Osteoblast (primary cell): ENCODE measurements at places on chromosomes 7 and 10. TPM values are rescaled to one million over a fixed set of nuclear protein-coding genes. Genes with fewer than 3 reads are reported as not detected.
A peak's percentile ranks its signal among the peaks of the same experiment; 100 is the strongest.

- no peak overlapping the region for H3K4me3 ChIP-seq
- no peaks in the 10 kb centered on the region for H3K36me3 ChIP-seq
- H3K27me3 ChIP-seq = peaks cover 40% of the 10 kb centered on the region
- no peak for DNase-seq
- H3K27ac ChIP-seq = no peak overlapping the region
Measured at GRCh38 chr10:48294431-48294830, 12.0 kb upstream of the MAPK8 start.

DNA sequence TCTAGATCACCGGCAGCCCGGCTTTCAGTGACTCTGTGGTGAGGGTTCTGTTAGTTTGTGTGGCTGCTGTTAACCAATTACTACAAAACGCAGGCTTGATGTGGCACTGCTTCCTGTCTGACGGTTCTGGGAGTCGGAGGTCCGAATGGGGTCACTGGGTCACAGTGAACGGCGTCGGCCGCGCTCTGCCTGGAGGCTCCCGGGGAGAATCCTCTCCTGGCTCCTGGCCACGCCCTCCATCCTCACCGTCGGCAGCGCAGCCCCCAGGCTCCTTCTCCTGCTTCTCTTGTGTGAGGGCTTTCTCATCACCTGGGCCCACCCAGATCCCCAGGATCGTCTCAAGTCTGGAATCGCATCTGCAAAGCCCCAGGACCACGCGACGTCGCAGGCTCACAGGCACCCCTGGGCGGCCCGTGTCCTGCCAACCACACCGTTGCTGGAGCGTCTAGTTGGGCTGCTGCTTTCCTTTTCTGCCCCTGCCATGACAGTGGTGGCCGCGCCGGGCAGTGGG is 31.8 kb upstream of the NKX6-2 start:
- H3K27ac ChIP-seq = no peak overlapping the region
- no peaks in the 10 kb centered on the region for H3K36me3 ChIP-seq
- peaks cover 5% of the 10 kb centered on the region for H3K27me3 ChIP-seq
- H3K4me1 ChIP-seq = no peaks in the 10 kb centered on the region
- no peak overlapping the region for H3K4me3 ChIP-seq
- no peak for DNase-seq

Gene ZNF488
- total RNA-seq = under 0.01 and 0.29 TPM in 2 replicates

Gene NPSR1
- not detected in 2 replicates for total RNA-seq

Gene NRG3
- not detected in 2 replicates for total RNA-seq

- no peak for DNase-seq
- no peak overlapping the region for H3K4me3 ChIP-seq
- H3K4me1 ChIP-seq = no peaks in the 10 kb centered on the region
- no peaks in the 10 kb centered on the region for H3K36me3 ChIP-seq
Measured at GRCh38 chr7:123241809-123242208, 42.0 kb upstream of the SLC13A1 start.

- H3K4me1 ChIP-seq = peaks cover 20% of the 10 kb centered on the region
- no peak overlapping the region for H3K27ac ChIP-seq
- H3K4me3 ChIP-seq = peak overlapping the region; percentile 4
- DNase-seq = no peak
Measured at GRCh38 chr10:73083221-73083620, 13.4 kb downstream of the P4HA1 start.

GRCh38 chr7:101614939-101615302 is 14.2 kb downstream of the MYL10 start:
- peaks cover 11% of the 10 kb centered on the region for H3K4me1 ChIP-seq
- H3K4me3 ChIP-seq = no peak overlapping the region
- H3K36me3 ChIP-seq = no peaks in the 10 kb centered on the region
- DNase-seq = peak; percentile 97

DNA sequence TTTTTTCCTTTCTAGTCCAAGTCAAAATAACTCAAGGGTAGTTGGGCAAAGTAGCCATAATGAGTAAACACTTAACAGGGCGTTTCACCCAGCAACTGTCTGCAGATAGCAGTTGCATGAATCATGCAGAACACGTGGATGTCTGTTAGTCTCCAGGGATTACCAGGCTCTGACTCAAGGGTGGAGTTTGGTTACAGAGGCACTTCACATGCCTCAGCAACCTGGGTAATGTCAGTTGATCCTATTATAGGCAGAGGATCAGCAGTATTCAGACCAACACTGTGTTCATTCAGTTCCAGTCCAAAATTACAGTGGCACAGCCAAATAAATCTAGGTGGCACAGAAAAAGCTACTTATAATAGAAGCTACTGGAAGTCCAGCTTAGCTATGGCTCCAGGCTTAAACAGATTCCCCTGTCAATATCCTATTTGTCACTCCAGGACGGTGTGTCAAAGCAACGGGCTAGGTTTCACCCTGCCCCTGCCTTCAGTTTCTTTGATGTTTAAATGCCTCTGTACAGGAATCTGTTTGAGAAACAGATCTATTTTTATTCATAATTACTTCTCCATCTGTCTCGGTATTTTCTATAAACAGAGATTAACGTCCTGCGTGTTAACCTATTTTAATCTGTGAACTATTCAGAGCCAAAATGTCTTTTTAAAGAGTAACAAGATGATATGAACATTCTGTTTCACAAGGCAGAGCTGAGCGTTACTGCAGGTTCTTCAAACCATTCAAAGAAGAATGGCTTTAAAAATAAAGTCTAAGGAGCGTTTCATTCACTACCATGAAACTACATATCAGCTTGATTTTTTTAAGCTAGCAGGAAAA is 162.6 kb upstream of the AKR1E2 start:
- no peaks in the 10 kb centered on the region for H3K27me3 ChIP-seq
- H3K27ac ChIP-seq = peak overlapping the region; percentile 96
- peak overlapping the region; percentile 14 for H3K4me3 ChIP-seq
- H3K36me3 ChIP-seq = no peaks in the 10 kb centered on the region

DNA sequence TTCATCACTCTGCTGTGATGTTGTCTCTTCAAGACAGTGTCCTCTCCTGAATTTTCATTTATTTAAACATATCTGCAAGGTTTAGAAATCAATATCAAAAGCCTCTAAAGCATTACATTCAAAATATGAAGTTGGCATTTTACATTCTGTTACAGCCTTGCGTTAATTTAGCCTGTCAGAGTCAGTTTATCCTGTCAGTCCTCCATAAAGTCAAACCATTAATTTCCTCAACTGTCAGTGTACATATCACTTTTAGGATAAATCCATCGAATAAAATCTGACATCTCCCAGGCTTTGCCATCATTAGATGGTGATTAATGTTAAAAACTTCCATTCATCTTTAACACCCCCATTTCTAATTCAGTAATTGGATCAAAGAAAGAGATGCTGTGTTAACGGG is 77.0 kb downstream of the NPY start:
- no peaks in the 10 kb centered on the region for H3K36me3 ChIP-seq
- no peaks in the 10 kb centered on the region for H3K4me1 ChIP-seq
- H3K4me3 ChIP-seq = no peak overlapping the region
- no peak for DNase-seq

DNA sequence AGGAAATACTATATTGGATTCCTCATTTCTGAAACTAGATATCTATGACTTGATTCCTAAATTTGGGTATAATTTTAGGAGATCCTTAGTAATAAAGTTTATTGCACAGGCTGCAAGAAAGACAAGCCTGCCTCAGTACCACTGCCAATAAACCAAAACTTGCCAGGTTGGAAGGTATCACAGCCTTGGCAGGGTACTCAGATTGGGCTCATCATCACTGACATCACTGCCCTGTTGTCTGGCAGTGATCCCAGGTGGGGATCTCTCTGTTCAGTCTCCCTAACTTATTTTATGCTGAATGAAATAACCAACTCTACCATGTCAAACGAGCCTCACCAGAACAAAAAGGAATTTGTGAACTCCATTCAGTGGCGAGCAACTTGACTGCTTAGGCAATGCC is 18.8 kb downstream of the FIGNL1 start:
- no peak for DNase-seq
- peaks cover 14% of the 10 kb centered on the region for H3K4me1 ChIP-seq
- H3K36me3 ChIP-seq = no peaks in the 10 kb centered on the region
- no peak overlapping the region for H3K27ac ChIP-seq
- H3K4me3 ChIP-seq = no peak overlapping the region
- H3K27me3 ChIP-seq = no peaks in the 10 kb centered on the region

Gene GPR158
- under 0.01 TPM in 2 replicates for total RNA-seq

DNA sequence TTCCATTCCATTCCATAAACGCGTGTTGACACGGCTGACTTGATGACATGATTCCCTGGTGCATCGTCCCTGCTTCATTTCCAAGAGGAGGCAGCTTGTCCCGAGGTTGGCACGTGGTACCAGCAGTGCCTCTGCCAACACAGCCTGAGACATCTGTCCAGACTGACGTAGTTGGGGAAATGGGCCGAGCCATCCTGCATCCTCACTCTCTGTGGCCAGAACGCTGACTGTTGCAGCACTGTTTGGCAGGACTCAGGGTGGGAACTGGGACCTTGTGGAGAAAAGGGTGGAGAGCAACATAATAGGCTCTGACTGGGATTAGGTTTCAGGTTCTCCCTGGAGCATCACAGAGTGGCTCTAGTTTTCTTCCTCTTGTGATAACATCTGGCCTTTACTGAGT is 118.6 kb upstream of the BTBD16 start:
- H3K36me3 ChIP-seq = no peaks in the 10 kb centered on the region
- H3K27ac ChIP-seq = peak overlapping the region; percentile 55
- peak; percentile 98 for DNase-seq
- H3K4me1 ChIP-seq = peaks cover 30% of the 10 kb centered on the region
- no peak overlapping the region for H3K4me3 ChIP-seq

DNA sequence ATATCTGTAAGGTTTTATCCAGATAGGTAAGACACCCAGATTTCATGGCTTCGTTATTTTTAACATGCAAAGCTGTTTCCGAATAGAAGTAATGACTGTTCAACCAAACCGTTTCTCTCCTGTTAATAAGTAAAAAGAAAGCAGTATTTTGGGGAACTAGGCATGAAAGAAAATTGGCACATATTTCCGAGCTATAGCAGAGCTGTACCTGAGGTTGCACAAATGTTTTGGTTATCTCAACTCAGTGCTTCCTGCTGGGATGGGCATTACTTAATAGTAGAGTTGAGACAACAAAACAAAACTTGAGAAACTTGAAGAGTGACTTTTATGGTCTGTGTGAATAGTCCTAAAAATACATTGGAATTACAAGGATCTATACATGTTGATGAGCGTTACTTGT is 564.3 kb upstream of the SORCS1 start:
- H3K27me3 ChIP-seq = no peaks in the 10 kb centered on the region
- no peak overlapping the region for H3K4me3 ChIP-seq
- H3K4me1 ChIP-seq = no peaks in the 10 kb centered on the region
- no peak overlapping the region for H3K27ac ChIP-seq
- no peaks in the 10 kb centered on the region for H3K36me3 ChIP-seq

Gene AGBL3
- total RNA-seq = 2.2 and 2.7 TPM in 2 replicates

- peaks cover 6% of the 10 kb centered on the region for H3K4me1 ChIP-seq
- no peaks in the 10 kb centered on the region for H3K27me3 ChIP-seq
- H3K36me3 ChIP-seq = no peaks in the 10 kb centered on the region
Measured at GRCh38 chr7:28748933-28749584, 209.1 kb downstream of the TRIL start.

Gene ADAM8
- total RNA-seq = 1.2 and 2.2 TPM in 2 replicates

- H3K4me1 ChIP-seq = peaks cover 33% of the 10 kb centered on the region
- H3K27me3 ChIP-seq = no peaks in the 10 kb centered on the region
- H3K27ac ChIP-seq = peak overlapping the region; percentile 91
- H3K36me3 ChIP-seq = peaks cover 6% of the 10 kb centered on the region
- H3K4me3 ChIP-seq = no peak overlapping the region
- peak; percentile 73 for DNase-seq
Measured at GRCh38 chr7:7176406-7177043, 5.8 kb upstream of the C1GALT1 start.

- H3K4me1 ChIP-seq = peaks cover 35% of the 10 kb centered on the region
- H3K27me3 ChIP-seq = no peaks in the 10 kb centered on the region
- H3K36me3 ChIP-seq = no peaks in the 10 kb centered on the region
- no peak overlapping the region for H3K27ac ChIP-seq
- DNase-seq = no peak
Measured at GRCh38 chr10:4077804-4078203, 292.8 kb upstream of the KLF6 start.

Gene UBE2H
- total RNA-seq = 60.1 and 61.2 TPM in 2 replicates

GRCh38 chr10:118209215-118209614 is 132.9 kb downstream of the FAM204A start:
- H3K27me3 ChIP-seq = no peaks in the 10 kb centered on the region
- H3K4me1 ChIP-seq = no peaks in the 10 kb centered on the region
- DNase-seq = no peak
- no peaks in the 10 kb centered on the region for H3K36me3 ChIP-seq

GRCh38 chr7:107924841-107925504 is 34.0 kb downstream of the DLD start:
- H3K36me3 ChIP-seq = peaks cover 73% of the 10 kb centered on the region
- no peak for DNase-seq
- no peaks in the 10 kb centered on the region for H3K27me3 ChIP-seq
- H3K4me1 ChIP-seq = peaks cover 8% of the 10 kb centered on the region
- H3K27ac ChIP-seq = no peak overlapping the region

DNA sequence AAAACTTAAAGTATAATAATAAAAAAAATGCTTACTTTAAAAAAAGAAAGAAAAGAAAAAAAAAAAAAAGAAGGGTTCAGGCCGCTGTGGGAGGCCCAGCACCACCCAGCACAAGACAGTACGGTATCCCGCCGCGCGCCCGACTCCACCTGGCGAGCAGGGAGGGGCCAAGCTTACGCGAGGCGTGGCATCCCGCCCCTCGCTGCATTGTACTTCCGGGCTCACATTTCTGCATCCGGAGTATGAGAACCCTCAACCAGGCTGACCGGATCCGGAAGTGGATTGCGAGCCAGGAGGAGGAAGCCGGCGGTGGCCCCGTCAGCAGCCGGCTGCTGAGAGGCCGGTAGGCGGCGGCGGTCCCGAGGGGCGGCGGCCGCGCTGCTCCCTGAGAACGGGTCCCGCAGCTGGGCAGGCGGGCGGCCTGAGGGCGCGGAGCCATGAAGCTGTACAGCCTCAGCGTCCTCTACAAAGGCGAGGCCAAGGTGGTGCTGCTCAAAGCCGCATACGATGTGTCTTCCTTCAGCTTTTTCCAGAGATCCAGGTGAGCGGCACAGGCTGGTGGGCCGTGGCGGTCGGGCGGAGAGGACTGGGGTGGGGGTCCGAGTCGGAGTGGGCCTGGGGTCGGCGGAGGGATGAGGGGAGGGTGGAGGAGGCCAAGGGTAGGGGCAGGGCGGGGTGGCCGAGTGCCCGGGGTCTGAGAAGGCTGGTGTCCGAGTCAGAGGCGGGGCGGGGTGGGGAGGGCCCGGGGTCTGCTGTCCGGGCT is at the start of gene YKT6:
YKT6 (plus strand) TSS at position 280 of the 763 bp plus-strand sequence; CDS start at position 438, 158 bp downstream.
- H3K4me3 ChIP-seq = peak within 1 kb of the TSS; percentile 99
- peaks cover 19% of the 10 kb centered on the region for H3K36me3 ChIP-seq
- H3K27me3 ChIP-seq = peaks cover 6% of the 10 kb centered on the region
- peak; percentile 99 for DNase-seq
- peaks cover 9% of the 10 kb centered on the region for H3K4me1 ChIP-seq
- peak within 1 kb of the TSS; percentile 57 for H3K27ac ChIP-seq

DNA sequence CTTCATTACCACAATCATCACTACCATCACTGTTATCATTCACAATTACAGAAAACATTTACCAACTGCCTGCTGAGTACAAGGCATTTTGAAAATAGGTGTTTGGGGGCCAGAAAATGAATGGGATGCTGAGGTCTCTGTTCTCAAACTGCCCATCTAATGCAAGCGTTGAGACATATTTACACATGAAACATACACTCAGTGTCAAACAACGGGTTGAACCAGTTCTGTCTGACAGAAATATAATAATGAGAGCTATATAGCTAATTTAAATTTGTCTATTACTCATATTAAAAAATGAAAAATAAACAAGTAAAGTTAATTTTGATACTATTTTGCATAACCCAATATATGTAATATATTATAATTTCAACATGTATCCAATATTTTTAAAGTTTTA is 303.1 kb downstream of the KCNMA1 start:
- H3K4me1 ChIP-seq = no peaks in the 10 kb centered on the region
- H3K27me3 ChIP-seq = no peaks in the 10 kb centered on the region
- DNase-seq = no peak
- no peaks in the 10 kb centered on the region for H3K36me3 ChIP-seq
- H3K4me3 ChIP-seq = no peak overlapping the region
- no peak overlapping the region for H3K27ac ChIP-seq

Gene ACHE
- total RNA-seq = under 0.01 TPM in 2 replicates
